Naive B cell (primary cell): ENCODE measurements at places on chromosomes 2 and 18.

GRCh38 chr2:170332676-170333402, 154.9 kb downstream of the MYO3B start:
- no peaks in the 10 kb centered on the region for H3K36me3 ChIP-seq
- no peaks in the 10 kb centered on the region for H3K4me1 ChIP-seq
- no peak overlapping the region for H3K4me3 ChIP-seq
- H3K27me3 ChIP-seq, result peaks cover 10% of the 10 kb centered on the region

- no peaks in the 10 kb centered on the region for H3K27me3 ChIP-seq
- peaks cover 52% of the 10 kb centered on the region for H3K36me3 ChIP-seq
- H3K4me1 ChIP-seq, result peaks cover 6% of the 10 kb centered on the region
- DNase-seq, result no peak
- no peak overlapping the region for H3K27ac ChIP-seq
- H3K4me3 ChIP-seq, result no peak overlapping the region
Measured at GRCh38 chr2:232097260-232097659, 135.7 kb downstream of the DIS3L2 start.

- no peak for DNase-seq
- H3K4me1 ChIP-seq, result peaks cover 63% of the 10 kb centered on the region
- no peaks in the 10 kb centered on the region for H3K27me3 ChIP-seq
- peak overlapping the region; percentile 3 for H3K27ac ChIP-seq
- peak overlapping the region; percentile 63 for H3K4me3 ChIP-seq
Measured at GRCh38 chr2:190529486-190530247, 4.9 kb downstream of the NEMP2 start.

DNA sequence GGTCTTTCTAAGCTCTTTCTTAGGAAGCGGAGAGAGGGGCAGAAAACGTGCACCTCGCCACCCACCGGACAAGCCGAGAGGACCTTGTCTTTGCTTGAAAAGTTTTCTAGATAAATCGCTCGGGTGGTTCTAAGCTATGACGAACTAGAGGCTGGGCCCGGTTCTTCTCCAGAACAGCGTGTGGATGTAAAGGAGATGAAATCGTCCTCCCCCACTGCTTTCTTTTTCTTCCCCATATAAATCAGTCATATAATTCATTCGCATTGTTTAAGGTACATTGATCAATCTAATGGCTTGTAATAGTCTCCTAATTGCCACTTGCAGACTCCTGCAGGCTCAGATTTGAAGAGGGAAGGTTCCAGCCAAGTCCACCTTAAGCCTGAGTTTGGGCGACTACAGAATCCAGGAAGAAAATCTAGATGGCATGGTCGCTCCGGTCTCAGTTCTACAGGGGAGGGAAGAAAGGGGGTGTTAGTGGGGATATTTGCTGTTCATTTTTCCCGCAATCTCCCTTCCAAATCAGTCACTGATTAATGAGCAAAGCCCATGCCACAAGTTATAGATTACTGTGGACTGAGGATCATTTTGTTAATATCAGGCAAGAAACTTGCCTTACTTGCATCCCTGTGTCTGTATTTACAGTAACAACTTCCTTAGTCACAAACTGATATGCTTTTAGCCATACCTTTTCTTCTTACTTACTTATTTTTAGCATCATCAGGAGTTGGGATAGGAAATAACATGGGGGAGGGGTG, 5.6 kb upstream of the SP9 start:
- H3K27ac ChIP-seq, result no peak overlapping the region
- peak overlapping the region; percentile 72 for H3K4me3 ChIP-seq
- no peak for DNase-seq
- peaks cover 7% of the 10 kb centered on the region for H3K36me3 ChIP-seq
- H3K4me1 ChIP-seq, result peaks cover 34% of the 10 kb centered on the region
- peaks cover 92% of the 10 kb centered on the region for H3K27me3 ChIP-seq

DNA sequence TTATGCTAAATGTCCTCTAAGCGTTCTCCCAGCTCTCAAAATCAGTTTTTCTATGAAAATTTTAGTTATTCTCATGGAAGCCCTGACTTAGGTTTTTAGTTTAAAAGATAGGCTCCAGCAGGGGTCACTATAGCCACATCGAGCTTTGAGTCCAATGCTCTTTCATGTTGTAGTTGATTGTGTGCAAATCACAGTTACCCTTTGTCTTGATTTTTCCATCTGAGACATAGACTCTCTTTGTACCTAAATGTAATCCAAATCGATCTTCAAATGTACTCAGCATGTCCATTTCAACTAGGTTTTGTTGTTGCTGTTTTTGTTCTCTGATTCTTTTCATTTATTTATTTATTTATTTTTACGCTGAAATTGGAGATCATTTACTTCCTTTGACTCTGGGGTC, 26.4 kb upstream of the MSTN start:
- H3K27ac ChIP-seq, result no peak overlapping the region
- H3K27me3 ChIP-seq, result no peaks in the 10 kb centered on the region
- H3K4me1 ChIP-seq, result no peaks in the 10 kb centered on the region
- H3K36me3 ChIP-seq, result no peaks in the 10 kb centered on the region
- DNase-seq, result peak; percentile 37

DNA sequence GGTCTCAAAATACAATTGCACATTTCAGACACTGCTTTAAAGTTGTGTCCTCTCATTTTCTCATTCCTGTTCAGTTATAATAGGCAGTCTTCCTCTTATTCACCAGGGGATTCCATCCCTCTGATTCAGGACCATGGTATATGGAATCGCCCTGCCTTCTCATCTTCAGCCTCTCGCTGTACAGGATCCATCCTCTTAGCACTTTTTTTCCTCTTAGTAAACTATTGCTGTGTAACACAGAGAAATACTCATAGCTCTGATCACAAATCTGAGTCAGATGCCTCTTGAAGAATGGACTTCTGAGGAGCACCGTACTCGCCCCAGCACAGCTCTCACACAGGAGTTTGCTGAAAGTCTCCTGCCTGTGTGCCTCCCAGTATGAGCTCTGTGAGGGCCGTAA, 11.3 kb downstream of the RMP24 start:
- no peaks in the 10 kb centered on the region for H3K27me3 ChIP-seq
- H3K27ac ChIP-seq, result peak overlapping the region; percentile 43
- no peak for DNase-seq
- H3K4me1 ChIP-seq, result no peaks in the 10 kb centered on the region
- no peak overlapping the region for H3K4me3 ChIP-seq

DNA sequence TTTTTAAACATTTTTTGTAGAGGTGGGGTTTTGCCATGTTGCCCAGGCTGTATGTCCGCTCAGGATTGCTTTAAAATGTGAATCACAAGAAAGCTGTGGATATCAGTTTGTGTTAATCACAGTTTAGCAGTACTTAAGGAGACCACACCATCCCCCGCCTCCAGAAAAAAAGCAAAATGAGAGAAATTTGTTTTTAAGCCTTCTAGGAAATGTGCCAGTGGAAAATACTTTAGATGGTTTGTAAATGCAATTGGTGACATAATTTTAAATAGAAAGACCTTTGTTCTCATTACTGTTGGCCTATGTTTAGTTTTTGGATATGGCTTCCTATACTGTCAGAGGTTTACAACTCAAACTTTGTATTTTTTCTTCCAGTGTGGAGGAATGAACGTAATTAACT, 27.0 kb downstream of the GCA start:
- peaks cover 5% of the 10 kb centered on the region for H3K27me3 ChIP-seq
- no peak overlapping the region for H3K4me3 ChIP-seq
- no peaks in the 10 kb centered on the region for H3K36me3 ChIP-seq

DNA sequence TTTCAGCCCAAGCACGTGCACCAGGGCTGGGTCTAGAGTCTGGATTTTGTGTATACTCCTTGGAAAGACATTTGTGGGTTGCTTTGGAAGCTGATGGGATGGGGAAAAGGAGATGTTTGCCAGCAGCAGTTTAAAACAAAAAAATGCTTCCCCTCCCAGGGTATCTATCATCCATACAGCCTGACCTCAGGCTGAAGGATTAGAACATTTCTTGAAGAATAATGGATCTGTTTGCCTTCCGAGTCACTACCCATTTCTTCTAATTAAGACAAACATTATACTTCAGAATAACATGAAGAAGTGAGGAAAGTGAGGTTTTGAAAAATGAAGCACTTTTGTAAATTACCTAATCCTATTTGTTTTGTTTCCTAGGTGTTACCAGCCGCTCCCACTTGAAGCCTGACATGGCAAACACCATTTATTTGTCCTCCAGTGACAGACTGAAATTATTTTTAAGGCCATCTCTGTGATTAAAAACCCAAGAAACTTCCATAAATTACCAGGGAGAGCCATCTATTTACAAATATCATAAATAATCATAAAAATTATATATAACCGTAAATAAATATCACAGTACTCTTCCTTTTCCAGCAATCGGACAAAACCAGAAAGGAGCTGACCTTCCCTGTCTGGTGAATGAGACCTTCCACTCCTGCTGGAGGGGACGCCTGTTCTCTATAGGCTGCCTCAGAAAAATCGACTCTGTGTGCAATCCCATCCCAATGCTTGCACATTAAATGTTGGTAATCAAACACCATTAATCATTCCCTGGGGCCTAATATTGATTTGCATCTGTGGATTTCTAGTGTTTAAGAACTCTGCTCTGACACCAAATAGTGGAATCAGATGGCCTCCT, 106.8 kb downstream of the C1D start:
- no peaks in the 10 kb centered on the region for H3K36me3 ChIP-seq
- H3K4me1 ChIP-seq, result no peaks in the 10 kb centered on the region
- H3K4me3 ChIP-seq, result no peak overlapping the region
- no peak for DNase-seq
- no peak overlapping the region for H3K27ac ChIP-seq

DNA sequence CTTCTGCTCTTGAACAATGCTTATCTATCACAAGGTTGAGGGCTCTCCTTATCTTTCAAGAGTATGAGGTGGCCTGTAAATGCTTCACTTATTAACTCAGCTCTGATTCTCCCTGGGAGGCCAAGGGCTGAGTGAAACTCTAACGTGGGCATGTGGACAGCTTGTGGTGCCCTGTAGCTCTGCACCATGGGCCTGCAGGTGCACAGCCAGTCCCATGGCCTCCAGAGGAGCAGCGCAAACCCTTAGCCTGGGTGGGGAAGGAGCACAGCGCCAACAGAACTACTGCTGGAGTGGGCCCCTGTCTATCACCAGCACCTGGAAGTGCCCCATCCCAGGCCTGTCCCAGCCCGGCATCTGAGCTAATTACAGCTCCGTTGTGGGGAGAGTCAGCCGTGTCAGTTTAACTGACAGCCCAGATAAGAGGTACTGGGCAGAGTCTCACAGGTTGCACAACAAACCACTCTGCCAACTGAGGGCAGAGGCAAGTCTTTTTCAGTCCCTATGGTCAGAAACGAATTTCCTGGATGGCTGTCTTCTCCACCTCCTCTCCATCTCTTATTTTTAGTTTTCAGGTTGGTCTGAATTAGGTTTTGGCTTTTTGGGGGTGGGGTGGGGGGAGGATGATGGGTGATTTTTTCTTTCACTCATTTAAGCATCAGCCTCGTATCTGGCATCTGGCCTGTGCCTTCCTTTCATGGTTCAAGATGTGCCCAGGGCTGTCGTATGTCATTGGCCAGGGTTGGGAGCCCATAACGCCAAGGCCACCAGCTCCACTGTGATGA, 219.5 kb downstream of the BCL2 start:
- H3K4me1 ChIP-seq, result peaks cover 50% of the 10 kb centered on the region
- peaks cover 10% of the 10 kb centered on the region for H3K27me3 ChIP-seq
- H3K4me3 ChIP-seq, result peak overlapping the region; percentile 29
- DNase-seq, result no peak
- H3K27ac ChIP-seq, result no peak overlapping the region

- no peak overlapping the region for H3K4me3 ChIP-seq
- H3K27ac ChIP-seq, result peak overlapping the region; percentile 67
- DNase-seq, result no peak
- no peaks in the 10 kb centered on the region for H3K27me3 ChIP-seq
- H3K36me3 ChIP-seq, result peaks cover 45% of the 10 kb centered on the region
Measured at GRCh38 chr2:106147159-106147558, 46.9 kb downstream of the UXS1 start.

DNA sequence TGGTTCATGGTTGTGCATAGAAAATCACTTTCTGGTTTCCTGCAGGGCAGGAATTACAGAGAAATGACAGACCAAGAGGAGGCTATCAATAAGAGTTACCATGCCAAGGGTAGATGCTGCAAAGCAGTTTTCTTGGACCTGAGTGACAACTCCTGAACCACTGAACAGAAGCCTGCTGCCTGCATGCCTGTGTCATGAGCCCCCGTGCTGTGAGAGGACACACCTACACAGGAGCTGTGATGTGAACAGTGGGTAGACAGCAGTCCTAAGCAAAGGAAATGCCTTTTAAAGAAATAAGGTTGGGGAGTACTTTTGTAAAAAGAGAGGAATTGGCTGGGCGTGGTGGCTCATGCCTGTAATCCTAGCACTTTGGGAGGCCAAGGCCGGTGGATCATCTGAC, 54.2 kb upstream of the CREB1 start:
- peak overlapping the region; percentile 37 for H3K27ac ChIP-seq
- no peak for DNase-seq
- H3K4me1 ChIP-seq, result peaks cover 13% of the 10 kb centered on the region
- H3K27me3 ChIP-seq, result no peaks in the 10 kb centered on the region

DNA sequence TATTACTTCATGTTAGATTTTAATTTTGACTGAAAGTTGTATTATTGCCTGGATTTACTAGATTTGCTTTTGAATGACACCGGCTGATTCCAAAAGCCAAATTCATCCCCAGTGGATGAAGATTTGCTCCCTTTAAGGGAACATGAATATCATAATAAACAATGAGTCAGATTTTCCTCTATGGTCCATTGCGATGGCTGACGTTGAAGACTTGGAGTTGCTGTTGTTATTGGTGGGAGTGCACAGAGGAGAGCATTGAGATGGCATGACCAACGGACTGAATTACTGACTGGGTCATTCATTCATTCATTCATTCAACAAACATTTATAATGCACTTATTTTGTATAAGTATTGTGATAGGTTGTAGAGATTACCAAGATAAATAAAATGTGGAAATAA, 33.4 kb upstream of the LYPD1 start:
- H3K27me3 ChIP-seq, result no peaks in the 10 kb centered on the region
- no peaks in the 10 kb centered on the region for H3K4me1 ChIP-seq
- H3K27ac ChIP-seq, result no peak overlapping the region

GRCh38 chr18:59387687-59388565, 28.9 kb upstream of the LMAN1 start:
- no peak for DNase-seq
- H3K36me3 ChIP-seq, result no peaks in the 10 kb centered on the region
- H3K27me3 ChIP-seq, result peaks cover 12% of the 10 kb centered on the region
- H3K4me1 ChIP-seq, result no peaks in the 10 kb centered on the region
- H3K4me3 ChIP-seq, result no peak overlapping the region
- H3K27ac ChIP-seq, result no peak overlapping the region

DNA sequence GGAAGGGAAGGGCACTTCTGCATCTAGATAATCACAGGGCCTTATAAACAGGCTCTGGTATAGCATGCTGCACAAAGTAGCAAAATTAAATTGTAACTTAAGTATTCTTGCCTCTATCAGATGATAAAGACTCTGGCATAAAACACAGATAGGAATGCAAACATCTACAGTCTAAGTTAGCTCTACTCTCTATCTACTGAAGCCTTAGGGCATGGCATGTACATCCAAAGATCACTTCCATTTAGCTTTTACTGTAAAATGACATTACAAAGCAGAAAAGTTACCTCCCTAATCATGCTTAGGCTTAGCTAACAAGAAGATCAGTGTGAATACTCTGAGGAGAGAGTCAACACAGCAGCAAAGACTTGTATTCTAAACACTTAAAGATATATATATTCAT, 90.7 kb downstream of the NOL10 start:
- H3K4me3 ChIP-seq, result no peak overlapping the region
- peaks cover 43% of the 10 kb centered on the region for H3K36me3 ChIP-seq
- H3K27ac ChIP-seq, result no peak overlapping the region
- no peaks in the 10 kb centered on the region for H3K27me3 ChIP-seq
